RKO (cell line): ENCODE measurements at places on chromosomes 13 and 19.

DNA sequence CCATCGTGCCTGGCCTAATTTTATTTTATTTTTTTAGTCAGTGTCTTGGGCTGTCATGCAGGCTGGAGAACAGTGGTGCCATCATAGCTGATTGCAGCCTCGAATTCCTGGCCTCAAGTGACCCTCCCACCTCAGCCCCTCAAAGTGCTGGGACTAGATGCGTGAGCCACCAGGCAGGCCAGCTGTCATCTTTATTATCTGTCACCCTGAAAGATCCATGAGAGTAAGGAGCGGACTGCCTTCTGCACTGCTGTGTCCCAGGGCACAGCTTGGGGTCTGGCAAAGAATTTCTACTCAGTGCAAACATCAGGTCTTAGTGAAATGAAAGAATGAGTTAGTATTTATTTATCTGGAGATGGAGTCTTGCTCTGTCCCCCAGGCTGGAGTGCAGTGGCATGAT is 9.5 kb upstream of the TLE5 start:
- no peak for DNase-seq

DNA sequence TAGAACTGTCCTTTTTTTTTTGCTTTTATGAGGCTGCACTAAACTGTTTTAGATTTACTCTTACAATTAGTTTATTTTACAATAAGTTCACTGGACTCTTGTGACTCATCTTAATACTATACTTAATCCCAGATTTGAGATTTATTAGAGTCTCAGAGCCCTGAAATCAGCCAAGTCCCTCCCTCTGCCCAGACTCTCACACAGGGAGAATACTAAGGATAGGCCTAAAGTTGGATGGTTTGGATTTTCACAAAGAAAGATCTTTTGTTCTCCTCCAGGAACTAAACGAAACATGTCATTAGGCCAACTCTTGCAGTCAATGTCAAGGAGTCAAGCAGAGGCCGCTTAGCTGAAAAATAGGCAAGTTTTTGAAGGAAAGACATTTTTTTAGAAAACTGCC is 42.7 kb upstream of the MIR17HG start:
- DNase-seq = no peak

DNA sequence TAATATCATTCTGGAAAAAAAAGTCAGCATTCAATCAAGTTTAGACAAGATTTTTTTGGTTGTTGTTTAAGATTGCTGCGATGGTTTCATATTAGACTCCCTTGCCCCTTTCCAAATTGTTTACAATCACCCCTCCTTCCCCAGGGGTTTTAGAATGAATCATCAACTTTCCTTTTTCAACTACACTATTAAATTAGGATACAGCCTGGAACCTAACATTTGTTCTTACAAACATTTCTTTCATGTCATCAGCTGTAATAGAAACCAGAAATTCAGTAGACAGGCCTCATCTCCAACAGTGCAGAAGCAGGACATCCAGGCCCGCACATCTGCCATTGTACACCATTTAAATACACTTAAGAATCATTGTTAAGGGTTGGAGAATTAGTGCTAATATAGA is 44.4 kb upstream of the WDFY2 start:
- no peak for DNase-seq

DNA sequence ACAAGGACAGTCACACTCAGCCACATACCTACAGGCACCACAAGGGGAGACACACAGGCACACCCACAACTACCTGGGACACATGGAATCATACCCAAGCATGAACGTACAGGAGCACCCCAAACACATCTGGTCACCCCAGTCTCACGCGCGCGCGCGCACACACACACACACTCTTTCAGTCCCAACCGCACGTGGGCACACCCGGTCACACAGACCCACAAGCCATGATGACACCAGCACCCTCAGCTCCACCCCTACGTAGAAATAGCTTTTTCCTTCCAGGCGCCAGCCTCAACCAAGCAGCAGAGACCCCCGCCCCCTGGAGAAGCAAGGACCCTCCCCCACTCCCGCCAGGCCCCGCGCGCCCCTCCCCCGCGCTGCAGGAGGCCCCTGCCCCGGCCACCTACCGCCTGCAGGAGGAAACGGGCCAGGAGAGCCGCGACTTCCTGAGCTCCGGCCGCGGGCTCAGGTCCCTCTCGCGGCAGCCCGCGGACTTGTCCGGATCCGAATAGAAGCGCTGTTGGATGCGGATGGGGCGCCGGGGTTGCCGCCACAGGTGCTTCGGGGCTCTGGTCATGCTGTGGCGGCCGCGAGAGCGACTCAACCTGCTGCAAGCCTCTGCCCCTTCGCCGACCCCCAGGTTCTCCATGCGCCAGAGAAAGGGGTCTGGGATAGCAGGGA is 6.4 kb upstream of the PDE4C start:
- DNase-seq = no peak

- no peak for DNase-seq
These were observed 90.2 kb downstream of the DNAJC15 start for GRCh38 chr13:43113603-43114002.

GRCh38 chr13:111944171-111944583 is 122.8 kb upstream of the SOX1 start:
- DNase-seq = no peak

DNA sequence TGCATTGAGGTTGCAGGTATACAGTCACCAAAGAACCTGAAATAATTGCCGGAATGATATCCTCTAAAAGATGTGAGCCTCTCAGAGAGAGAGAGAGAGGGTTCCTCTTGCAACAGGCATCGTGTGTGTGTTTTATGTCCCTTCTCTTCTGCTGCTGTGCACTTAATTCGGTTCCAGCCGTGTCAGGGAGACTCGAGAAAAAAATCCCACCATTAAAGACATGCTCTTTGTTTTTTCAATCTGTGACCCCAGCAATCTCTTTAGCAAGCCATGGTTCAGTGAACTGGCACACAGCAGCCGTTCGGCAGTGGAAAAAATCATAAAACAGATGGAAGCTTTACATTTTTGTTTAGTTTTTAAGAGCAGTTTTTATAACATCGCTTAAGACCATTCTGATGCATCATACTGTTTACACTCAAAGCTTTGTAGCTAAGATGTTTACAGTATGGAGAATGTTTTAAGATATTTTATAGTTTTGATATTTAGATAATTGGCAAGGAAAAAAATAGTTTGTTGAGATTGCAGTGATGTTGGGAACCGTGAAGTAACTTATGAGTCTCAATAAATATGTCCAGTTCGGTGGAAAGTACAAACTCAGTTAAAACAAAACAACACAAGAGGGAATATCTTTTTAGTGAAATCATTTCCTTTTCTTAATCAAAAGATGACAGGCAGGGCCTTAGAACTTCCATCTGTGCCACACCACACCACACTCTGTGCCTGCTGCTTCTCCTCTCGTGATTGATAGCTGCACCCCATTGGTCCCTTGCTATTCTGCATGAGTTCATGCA is 31.2 kb upstream of the ZNF536 start:
- DNase-seq = no peak

- DNase-seq = peak; percentile 96
These were observed at the start of gene ZNF763 for GRCh38 chr19:11964858-11965645. Gene ZNF763 (plus strand): TSS chr19:11965040. CDS start chr19:11965209, 169 bp downstream.

DNA sequence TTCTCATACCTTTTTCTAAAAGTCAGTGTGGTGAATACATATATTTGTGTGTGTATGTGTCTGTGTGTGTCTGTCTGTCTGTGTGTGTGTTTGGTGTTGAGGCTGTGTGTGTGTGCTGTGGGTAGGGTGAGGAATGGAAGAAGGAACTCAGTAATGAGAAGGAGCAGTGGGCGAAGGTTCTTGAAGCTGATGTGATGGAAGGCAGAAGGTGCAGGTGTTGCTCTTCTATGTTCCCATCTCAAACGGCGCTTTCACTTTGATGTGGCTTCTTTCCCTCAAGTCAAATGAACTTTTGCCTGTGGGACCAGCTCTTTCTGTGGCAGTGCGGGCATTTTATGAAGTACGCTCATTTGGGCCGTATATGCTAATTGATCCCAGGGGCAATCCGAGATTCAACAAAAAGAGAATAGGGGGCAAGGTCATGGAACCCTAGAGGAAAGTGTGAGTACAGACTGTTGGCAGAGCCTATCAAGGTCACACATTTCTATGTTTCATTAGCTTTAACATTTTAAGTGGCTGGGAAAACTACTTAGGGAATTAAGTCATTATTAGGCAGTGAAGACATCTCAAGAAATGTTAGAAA is 15.2 kb downstream of the BIVM start:
- DNase-seq = no peak

- DNase-seq = no peak
These were observed 39.5 kb upstream of the POP4 start for GRCh38 chr19:29566496-29567054.

DNA sequence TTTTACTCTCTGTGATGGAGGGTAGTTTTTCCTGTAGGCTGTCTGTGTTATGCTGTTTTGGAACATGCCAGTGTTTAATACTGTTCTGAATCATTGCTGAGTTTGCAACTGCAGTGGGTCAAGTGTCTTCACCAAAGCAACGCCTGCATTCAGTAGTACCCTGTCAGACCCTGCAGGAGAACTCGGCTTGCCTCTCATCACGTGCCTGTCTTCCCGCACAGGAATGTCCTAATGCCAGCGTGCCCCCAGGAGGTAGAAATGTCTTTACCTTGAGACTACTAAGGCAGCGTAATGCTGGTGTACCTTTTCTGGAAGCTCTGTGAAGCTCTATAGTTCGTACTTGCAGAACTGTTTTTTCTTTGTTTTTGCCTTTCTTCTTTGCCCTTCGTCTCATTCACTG is 42.3 kb downstream of the POLR1D start:
- DNase-seq = no peak
